ENCODE measurements at places on chromosomes 7 and 10. TPM values are rescaled to one million over a fixed set of nuclear protein-coding genes. Genes with fewer than 3 reads are reported as not detected.

The GARIN1A gene
- total RNA-seq, result 0.16 TPM

The TMEM176B gene
- not detected for total RNA-seq

The ZNF853 gene
- 1.9 TPM for total RNA-seq

The LIPK gene
- total RNA-seq, result not detected
